ENCODE measurements at places on chromosomes 2 and 18.

- DNase-seq, result no peak
Measured at GRCh38 chr2:170044751-170045478, 133.0 kb upstream of the MYO3B start.

- no peak for DNase-seq
Measured at GRCh38 chr2:219470429-219470828, 28.3 kb upstream of the GMPPA start.

DNA sequence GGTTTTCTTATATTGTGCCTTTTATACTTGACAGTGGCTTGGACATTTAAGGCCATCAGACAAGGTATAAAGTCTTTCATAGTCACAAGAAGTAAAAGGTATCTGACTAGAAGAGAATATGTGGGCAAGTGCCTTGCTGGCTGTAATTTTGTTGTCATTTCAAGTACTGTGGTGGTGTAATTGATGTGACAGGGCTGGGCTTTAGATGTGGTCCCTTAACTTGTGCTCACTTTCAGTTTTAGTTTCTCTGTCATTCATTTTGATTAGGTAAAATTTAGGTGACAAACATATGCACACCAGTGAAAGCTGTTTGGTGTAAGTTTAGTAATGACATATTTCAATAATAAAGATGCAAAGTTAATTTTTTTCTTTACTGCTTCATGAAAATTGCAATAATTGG lies 31.2 kb upstream of the TBR1 start:
- no peak for DNase-seq

DNA sequence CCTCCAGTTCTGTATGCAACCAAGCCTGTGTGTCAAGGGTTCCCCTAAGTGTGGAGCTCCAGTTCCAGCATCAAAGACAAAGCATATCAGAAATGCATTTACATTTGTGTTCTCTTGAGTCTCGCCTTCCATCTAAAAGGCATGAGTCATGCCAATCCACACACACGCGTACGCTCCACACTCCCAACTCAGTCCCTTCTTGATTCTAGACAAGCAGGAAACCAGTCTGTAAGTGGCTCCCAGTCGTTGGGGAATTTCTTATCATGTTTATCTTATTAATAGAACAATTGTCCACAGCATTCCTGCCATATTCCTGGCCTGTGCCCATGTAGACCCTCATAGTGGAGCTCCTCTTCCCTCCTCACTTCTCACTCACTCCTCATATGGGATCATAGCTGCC lies 86.4 kb upstream of the SLC35G4 start:
- no peak for DNase-seq

- DNase-seq, result no peak
Measured at GRCh38 chr2:18522484-18523146, 37.8 kb downstream of the RDH14 start.

- DNase-seq, result peak; percentile 24
Measured at GRCh38 chr18:21593540-21594257, 6.8 kb downstream of the ESCO1 start.

GRCh38 chr2:112708968-112709367 lies 11.9 kb upstream of the NT5DC4 start:
- no peak for DNase-seq

DNA sequence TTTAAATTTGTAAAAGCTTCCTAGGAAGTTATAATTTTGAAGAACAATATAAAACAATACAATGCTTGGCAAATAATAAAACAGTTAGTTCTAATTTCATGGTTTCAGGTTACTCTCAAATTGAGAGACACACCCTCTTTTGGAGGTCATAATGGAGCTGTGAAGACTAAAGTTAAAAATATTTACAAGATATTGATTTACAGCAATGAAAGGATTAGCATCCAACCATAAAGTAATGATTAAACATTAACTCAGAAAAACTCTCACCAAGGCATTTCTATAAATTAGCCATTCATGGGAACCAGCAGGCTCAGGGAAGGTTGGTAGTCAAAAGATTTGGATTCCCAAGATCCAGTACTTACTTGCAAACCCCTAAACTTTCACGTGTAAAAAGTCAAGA lies 6.4 kb downstream of the DPP4 start:
- no peak for DNase-seq

DNA sequence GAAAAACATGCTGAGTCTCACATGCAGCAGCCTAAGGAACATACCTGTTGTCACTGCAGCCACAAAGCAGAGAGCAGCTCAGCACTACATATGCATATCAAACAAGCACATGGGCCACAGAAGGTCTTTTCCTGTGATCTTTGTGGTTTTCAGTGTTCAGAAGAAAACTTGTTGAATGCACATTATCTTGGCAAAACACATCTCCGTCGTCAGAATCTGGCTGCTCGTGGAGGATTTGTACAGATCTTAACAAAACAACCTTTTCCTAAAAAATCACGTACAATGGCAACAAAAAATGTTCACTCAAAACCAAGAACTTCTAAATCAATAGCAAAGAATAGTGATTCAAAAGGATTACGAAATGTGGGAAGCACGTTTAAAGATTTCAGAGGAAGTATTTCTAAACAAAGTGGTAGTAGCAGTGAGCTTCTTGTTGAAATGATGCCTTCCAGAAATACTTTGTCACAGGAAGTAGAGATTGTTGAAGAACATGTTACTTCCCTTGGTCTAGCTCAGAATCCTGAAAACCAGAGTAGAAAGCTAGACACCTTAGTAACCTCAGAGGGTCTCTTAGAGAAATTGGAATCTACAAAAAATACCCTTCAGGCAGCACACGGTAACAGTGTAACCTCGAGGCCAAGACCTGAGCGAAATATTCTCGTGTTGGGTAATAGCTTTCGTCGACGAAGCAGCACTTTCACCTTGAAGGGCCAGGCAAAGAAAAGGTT lies 34.1 kb downstream of the ZNF407 start:
- peak; percentile 42 for DNase-seq

DNA sequence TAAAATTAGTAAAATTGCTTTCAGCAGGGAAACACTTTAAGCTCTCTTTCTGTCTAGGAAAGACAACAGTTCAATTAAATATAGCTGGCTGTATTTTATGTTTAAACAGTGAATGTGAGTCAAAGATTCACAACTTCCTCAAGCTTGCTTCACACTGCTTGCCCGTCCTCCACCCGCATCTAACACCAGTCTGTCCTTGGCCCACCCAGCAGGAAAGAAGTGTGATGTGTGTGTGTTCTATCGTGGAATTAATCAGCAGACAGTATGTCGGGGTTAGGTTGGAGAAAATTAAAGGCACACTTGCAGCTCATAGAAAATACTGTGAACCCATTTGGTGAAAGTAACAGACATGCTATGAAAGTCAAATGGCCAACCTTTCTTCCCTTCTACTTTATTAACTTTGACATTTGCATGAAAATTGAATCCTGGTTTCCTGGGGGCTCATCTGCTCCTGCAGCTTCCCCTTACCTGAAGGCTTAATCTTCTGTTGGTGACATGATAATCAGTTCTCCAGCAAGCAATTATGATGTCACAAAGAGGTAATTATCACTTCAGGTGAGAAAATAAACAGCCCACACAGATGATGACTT lies 182.0 kb downstream of the UXS1 start:
- DNase-seq, result no peak

GRCh38 chr2:225998653-225999052 lies 599.1 kb downstream of the NYAP2 start:
- no peak for DNase-seq

GRCh38 chr18:22517356-22517755 lies 99.6 kb upstream of the CTAGE1 start:
- no peak for DNase-seq

GRCh38 chr2:63503818-63504217 lies 84.5 kb downstream of the WDPCP start:
- DNase-seq, result no peak

DNA sequence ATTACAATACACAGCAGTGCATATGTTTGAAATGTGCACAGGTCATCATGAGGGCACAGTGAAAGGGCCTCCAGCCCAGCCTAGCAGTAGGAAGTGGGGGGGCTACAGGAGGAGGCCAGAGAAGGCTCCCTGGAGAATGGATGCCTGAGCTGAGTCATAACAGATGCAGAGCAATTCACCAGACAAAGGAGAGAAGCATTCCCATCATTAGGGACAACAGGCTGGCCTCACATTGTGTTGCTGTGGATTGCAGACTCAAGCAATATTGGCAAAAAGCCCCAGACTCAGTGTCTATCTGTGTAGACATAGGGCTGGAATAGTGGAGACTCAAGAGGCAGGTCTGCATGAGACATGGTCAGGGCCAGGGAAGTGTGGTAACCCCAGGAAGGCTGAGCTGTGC lies 329.9 kb downstream of the DLGAP1 start:
- DNase-seq, result no peak

DNA sequence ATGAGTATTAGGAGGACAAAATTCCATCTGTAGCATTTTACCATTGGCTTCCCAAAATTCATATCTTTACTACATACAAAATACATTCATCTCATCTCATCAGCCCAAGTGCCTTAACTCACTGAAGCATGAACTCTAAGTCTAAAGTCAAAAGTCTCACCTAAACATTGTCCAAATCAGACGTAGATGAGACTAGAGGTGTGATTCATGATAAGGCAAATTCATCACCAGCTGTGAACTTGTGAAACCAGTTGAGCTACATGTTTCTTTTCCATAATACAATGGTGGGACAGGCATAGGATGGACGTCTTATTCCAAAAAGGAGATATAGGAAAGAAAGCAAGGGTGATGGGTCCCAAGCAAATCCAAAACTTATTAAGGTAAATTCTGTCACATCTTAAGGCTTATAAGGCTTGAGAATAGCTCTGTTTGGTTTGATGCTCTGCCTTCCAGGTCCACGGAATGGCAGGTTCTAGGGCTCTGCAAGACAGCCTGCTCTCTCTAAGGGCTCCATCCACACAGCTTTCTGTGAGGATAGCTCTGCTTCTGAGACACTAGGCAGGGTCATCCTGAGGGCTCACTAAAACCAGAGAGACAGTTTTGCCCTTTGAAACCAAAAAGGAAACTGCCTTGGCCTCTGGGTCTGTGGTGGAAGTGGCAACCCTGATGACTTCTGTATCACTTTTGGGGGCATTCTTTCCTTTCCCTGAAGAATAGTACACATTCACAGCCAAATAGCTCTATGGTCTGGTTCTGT lies 9.6 kb downstream of the IFIH1 start:
- no peak for DNase-seq

DNA sequence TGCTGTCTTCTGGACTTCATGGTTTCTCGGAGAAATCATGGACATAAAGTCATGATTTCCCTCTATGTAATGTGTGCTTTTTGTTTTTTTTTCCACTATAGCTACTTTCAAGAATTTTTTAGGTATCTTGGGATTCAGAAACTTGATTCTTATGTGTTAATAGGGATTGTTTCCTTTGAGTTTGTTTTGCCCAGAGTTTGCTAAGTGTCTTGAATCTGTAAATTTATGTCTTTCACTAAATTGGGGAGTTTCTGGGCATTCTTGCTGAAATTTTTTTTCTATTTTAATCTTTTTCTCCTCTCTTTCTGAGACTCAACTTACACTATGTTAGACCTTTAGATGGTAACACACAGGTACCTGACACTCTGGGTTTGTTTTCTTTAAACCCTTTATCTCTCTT lies 182.7 kb downstream of the LAMA1 start:
- no peak for DNase-seq

DNA sequence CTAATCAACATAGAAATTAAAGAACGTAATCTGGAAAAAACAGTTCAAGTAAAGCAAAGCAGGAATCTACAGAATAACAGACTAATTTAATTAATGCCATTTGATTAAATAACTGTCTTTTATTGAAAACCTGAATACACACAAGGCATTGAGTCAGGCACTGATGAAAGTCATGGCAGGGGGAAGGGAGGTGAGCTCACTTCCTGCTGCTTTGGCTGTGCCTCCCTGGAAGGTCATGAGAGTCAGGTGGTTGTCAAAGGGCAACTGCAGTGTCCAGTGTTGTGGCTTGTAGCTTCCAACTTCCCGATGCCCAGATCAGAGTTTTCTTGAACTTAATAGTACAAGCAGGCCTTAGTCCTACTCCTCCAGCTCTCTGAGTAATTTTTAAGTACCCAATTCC lies 180.9 kb downstream of the PID1 start:
- DNase-seq, result no peak

- DNase-seq, result no peak
Measured at GRCh38 chr2:44906972-44907371, 34.5 kb upstream of the SIX3 start.

DNA sequence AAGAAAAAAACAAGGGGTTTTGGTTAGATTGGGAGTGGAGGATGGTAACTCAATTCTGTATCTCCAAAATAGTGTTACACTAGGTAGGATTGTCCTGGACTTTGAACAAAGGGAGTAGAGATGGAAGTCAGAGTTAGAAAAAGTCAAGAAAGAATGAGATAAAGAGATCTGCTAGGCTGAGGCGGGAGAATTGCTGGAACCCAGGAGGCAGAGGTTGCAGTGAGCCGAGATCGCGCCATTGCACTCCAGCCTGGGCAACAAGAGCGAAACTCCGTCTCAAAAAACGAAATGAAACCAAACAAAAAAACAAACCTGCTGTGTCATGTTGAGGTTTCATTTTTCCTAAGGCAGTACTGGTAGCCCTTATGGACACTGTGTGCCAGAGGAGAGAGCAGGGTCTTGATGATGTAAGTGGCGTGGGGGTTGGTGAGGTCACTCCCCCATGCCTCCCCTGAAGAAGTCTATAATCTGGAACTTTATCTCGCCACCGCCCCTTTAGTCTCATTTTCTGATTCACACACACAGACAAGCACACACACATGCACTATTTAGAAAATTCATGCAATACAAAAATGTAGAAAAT lies 10.5 kb downstream of the DRC1 start:
- DNase-seq, result peak; percentile 98

DNA sequence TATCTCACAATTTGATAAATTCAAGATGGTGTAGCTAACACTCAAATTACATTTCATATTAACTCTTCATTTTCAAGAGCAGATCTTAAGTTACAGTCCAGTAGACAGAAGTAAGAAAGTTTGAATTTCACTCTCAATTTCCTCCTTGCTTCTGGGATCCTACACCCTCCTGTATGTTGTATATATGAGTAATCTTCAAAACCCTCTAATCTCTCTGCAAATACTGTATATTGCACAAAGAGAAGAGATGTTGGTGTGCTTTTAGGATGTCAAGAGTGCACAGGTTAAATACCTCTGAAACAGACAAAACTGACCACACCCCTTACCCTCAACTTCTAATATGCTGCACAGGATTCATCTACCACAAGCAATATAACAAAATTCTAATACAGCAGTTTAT lies 6.7 kb downstream of the CHST9 start:
- no peak for DNase-seq

DNA sequence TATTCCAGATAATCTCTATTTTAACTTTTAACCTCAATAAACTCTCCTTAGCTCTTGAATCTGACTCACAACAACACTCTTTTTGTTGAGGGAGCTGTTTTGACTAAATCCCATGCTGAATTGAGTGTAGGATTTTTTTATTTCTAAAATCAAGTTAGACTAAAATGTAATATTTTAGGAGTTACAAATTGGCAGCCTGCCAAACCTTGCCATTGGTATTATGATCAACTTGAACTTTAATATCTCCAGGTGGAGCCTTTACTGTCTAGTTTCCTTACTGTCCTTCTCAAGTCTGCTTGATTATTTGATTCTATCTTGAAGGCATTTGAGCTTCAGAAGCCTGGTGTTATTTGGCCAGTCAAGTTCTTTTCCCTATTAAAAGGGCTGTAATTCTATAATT lies 8.7 kb downstream of the PIKFYVE start:
- no peak for DNase-seq

- DNase-seq, result no peak
Measured at GRCh38 chr18:63213936-63214671, 105.5 kb downstream of the BCL2 start.

- DNase-seq, result no peak
Measured at GRCh38 chr2:205290299-205290698, 392.0 kb upstream of the NRP2 start.

Measured in NB4 (cell line).